PC-3 (cell line): ENCODE measurements at places on chromosomes 6 and 20.

DNA sequence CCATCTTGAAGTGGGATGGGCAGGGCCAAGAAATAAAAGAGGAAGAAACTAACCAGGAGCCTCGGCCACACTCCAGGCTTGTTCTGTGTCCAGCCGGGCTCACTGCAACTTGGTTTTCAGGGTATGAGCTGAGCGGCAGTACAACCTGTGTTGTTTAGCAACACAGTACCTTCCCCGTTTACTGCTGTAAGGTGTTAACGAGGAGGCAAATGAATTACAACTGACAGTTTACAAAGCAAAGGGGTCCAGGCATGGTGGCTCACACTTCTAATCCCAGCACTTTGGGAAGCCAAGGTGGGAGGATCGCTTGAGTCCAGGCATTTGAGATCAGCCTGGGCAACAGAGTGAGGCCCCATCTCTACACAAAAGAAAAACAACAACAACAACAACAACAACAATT lies 481.3 kb upstream of the SULF2 start:
- DNase-seq = no peak

DNA sequence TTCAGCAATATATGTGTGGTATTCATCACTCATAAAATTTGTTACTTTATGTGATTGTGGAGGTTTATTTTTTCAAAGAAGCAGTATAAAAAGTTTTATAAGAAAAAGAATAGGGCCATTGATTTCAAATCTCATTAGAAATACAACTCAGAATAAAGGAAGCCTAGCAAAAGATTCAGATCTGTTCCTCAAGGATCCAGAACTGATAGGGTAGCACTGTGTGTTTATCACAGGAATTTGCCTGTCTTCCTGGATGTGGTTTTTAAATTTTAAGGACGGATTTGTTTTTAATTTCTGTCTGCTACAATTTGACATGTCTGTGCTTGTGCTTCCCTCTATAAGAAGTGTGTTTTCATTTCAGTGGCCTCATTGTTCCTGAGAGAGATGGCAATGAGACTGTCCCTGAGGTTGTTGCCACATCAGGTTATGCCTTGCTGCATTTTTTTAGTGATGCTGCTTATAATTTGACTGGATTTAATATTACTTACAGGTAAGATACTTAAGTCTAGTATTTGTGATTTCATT lies 74.6 kb downstream of the ATRN start:
- no peak for DNase-seq

GRCh38 chr6:44559486-44560270 lies 172.2 kb downstream of the CDC5L start:
- peak; percentile 9 for DNase-seq

- no peak for DNase-seq
Measured at GRCh38 chr6:151561238-151561637, 67.4 kb downstream of the CCDC170 start.

- DNase-seq = no peak
Measured at GRCh38 chr6:130113201-130113710, 94.9 kb downstream of the L3MBTL3 start.

GRCh38 chr6:38407192-38407591 lies 232.5 kb downstream of the BTBD9 start:
- DNase-seq = no peak
